Activated CD8-positive, alpha-beta memory T cell treated with anti-CD3 and anti-CD28 coated beads for 1 hour (primary cell): ENCODE measurements at places on chromosomes 7 and 10.

DNA sequence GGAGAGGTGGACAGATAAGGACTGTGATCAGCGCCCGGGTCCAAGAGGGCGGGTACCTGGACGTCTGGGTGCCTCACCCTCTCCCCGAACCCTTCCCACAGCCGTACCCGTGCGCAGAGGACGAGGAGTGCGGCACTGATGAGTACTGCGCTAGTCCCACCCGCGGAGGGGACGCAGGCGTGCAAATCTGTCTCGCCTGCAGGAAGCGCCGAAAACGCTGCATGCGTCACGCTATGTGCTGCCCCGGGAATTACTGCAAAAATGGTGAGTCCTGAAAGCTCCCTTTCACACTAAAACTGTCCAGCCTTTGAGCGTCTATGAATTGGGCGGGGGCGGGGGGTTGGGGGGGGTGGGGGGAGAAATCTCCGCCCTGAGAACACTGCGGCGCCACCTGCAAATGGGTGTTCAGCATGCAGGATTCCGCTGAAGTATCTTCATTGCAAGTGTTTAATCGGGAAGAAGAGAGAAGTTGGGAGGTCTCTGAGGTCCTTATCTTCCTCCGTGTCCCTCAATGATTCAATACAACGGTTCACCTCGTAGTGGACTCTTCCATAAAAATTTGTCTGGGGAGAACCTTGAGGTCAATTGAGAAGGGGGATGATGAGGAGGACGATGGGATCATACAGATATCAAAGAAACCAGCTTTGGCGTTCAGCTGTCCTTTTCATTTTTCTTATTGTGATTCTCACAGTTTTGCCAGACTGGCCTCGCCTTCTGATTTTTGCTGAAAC lies 906 bp downstream of the DKK1 start:
- no peak for DNase-seq

GRCh38 chr7:87127019-87127418 lies 25.2 kb upstream of the DMTF1 start:
- no peak for DNase-seq

DNA sequence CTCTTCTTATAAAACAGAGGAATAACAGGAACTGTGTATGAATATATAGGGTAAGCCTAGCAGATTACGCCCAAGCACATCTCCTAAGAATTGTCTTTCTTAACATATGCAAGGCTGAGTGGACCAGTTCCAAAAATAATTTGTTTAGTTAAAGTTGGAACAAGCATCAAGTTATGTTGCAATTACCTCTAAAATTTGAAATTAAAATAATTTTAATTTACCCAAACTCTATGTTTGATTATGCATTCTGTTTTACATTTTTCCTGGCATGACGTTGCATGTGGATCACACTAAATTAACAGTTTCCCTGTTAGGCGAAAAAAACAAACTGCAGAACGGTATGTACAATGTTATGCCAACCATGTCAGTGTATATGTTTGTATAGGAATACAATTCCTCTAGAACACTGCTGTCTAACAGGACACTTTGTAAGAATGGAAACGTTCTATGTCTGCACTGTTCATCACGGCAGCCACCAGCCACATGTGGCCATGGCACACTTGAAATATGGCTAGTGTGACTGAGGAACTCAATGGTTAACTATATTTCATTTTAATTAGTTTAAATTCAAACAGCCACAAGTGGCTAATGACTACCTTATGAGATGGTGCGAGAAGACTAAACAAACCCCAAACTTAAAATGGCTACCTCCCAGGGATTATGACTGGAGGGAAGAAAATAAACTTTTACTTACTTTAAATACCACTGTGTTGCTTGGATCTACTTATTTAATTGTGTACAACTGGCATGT lies 281.1 kb upstream of the KLF14 start:
- DNase-seq = no peak

DNA sequence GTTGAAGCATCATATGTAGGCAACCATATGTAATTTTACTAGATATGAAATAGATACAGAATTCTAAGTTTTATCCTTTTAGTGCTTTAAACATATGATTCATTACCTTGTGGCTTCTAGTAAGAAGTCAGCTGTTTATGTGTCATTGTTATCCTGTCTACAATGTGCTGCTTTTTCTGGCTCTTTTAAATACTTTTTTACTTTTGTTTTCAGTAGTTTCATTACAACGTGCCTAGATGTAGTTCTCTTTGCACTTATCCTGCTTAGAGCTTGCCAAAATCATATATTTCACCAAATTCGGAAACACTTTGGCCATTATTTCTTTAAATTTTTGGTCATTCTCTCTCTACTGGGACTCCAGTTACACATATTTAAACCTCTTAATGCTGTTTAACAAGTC lies 26.4 kb downstream of the YAE1 start:
- DNase-seq = no peak

DNA sequence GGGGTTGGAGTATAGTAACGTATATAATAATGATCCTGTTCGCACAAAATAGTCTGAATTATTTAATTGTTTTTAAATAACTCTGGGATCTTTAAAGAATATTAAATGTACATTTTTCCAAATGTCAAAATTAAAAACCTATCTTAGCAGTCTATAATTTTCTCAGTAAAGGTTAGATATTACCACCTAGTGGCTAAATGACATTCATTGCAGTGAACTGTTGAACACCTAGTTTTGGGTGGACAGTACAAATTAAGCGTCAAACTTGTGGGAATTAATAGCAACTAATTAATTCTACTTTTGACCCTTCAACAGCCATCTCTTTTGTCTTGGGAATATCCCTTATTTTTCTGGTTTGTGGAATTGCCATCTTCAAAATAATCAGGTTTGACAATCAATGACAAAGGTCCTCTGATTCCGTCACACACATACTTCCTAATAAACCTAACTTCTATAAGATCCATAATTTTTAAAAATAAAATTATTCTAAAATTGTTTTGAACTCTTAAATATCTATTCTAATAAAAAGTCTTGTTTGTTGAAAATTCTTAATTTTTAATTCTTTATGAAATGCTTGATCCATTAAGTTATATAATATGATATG lies 165.7 kb downstream of the SEMA3D start:
- no peak for DNase-seq

DNA sequence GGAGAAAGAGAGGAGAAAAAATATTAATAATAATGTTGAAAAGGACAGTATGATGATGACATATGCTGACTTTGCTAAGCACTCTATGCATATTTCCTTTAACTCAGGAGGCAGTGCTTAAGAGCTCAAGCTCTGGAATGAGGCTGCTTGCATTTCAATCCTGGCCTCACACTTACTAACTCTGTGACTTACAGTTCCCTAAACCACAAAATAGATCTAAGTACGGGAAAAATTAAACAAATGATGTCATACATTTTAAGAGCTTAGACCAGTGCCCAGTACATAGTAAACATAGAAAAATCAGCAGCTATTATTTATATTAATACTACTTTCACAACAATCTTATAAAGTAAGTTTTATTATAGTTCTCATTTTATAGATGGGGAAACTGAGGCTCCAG lies 61.3 kb downstream of the GFRA1 start:
- DNase-seq = no peak

GRCh38 chr10:61961278-61961677 lies 59.8 kb downstream of the ARID5B start:
- no peak for DNase-seq

DNA sequence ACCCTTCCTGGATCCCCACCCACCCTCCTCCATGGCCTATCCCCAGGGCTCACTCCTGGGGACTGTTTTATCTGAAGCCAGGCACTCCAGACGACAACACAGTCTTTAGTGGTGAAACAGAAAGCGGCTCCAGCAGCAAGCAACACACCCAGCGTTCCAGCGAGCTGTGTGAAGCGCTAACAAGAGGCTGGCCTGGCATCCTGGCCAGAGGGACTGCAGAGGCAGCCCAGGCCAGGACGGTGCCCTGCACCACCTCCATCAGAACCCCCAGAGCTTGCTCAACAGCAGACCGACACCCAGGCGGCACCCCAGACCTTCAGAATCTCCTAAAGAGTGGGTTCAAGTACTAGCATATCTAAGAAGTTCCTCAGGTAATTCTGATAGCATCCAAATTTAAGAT lies 2.0 kb upstream of the CPXM2 start:
- no peak for DNase-seq

GRCh38 chr10:133275684-133276092 lies 980 bp downstream of the ADAM8 start:
- DNase-seq = no peak

DNA sequence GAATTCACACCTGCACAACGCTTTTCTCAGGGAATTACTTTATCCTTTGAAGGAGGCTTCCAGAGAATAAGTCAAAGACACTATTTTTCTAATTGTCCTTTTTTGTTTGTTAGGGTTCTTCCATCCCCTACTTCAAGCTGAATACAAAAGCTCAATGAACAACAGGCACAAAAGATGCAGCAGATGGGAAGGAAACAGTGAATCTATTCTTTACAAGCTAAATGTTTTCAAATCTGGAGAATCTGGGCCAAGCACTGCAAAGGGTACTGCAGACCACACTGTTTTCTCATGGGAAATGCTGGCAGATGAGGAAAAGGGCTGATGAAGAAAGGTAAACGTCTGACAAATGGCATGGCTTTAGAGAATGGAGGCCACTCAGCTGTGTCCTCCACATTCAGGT lies 18.5 kb downstream of the LIPA start:
- no peak for DNase-seq

- no peak for DNase-seq
Measured at GRCh38 chr7:155583636-155584035, 37.3 kb upstream of the CNPY1 start.

- no peak for DNase-seq
Measured at GRCh38 chr10:8778713-8779112, 724.2 kb downstream of the GATA3 start.

DNA sequence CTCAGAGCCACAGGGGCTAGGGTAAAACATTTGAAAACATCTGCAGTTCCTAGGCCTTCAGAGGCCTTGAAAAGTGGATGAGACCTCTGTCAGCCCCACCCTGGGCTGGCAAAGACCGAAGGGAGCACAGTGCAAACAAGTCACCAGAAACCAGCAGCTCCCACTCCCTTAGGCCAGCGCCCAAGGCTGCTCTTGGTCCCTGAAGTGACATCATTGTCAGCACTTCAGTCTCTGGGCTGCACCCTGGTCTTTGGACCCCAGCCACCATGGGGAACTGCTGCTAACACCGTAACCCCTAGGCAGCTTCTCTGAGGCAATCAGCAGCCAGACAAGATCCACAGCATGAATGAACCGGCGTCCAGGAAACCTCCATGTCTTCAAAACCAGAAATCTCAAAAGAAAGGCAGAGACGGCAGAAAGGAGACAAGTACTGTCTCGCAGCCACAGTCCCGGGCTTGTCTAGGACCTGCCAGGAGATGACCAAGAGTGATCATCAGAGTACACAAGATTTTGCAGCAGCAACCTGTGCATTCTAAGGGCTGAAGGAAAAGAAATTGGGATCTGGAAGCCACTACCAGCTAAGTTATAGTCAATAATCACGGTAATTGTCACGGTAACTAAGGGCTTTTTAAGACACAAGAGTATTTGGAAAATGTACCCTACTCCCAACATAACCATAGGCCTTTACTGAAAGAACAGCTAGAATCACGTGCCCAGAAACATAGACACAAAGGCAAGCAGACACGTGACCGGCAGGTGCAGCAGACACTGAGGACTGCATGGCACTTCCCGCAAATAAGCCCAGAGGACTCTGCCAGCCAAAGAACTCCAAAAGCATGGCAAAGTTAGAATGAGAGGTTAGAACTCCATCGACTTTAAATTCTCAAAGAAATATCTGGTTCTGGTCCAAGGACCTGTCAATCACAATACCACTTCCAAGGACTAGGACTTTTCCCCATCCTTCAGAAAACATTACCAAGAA lies 23.3 kb downstream of the CPXM2 start:
- no peak for DNase-seq

DNA sequence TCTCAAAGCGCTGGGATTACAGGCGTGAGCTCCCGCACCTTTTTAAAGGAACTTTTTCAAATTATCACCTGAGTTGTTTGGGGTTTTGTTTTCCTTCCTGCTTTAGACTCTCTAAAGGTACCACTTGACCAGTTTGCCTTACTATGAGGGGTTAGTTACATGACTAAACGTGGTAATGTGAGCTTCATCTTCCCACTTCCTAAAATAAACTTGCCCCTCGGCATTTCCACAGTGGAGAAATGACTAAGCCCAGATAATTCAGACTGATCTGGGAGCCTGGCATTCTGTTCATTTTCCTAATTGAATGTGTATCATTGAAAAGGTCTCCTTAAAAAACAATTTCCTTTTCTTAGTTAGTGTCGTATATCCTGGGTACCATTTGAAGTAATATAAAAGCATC lies 163.4 kb downstream of the PLXDC2 start:
- no peak for DNase-seq

- DNase-seq = no peak
Measured at GRCh38 chr7:131943646-131944045, 387.2 kb upstream of the PODXL start.

DNA sequence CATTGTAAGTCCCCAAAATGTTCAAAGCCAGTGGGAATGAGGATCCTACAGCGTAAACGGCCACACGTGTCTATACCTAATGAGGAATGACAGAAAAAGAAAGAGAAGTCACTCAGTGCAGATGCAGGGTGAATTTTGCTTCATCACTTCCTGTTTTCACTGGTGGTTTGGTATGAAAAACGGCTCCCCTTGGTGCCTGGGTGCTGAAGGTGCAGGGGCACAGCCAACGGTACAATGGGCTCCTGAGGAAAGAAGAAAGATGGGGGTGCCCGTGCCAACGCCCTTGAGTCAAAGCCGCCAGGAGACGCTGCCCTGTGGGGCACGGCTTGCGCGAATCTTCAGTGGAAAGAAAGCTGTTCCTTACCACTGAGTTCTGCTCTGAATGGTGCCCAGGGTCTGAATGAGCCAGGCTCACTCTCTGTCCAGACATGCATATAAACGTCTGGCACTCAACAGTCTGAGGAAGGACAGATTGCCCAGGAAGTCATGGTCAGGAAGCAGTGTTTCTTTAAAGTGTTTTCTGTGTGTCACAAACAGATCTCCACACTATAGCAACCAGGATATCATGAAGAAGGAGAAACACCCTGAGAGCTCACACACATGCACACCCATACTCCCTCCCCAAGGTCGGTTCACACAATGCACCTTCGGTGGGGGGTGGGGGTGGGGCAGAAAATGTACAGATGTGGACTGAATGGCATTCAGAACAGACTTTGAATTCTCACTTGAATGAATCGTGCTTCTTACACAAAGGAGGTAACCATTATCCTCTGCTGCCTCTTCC lies 105.8 kb downstream of the ELMO1 start:
- DNase-seq = peak; percentile 43

DNA sequence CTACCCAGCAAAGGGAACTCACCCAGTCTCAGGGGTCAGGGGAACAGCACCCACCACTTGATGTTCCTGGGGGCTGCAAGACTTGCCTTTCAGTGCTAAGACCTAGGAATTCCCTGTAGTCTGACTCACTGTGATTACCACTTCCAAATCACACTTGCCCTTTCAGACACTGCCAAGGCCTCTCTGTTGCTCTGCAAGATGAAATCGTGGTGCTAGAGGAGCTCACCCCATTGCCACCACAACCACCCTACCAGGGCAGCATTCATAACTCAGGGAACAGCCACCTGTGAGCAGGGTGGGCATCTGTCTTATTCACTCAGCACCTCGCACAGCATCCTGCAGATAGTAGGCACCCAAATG lies 36.5 kb downstream of the XPNPEP1 start:
- no peak for DNase-seq

GRCh38 chr10:119893074-119893473 lies 544 bp downstream of the SEC23IP start:
- no peak for DNase-seq
